ENCODE measurements at places on chromosomes 16 and 17. TPM values are rescaled to one million over a fixed set of nuclear protein-coding genes. Genes with fewer than 3 reads are reported as not detected.

The P4HB gene
- polyA plus RNA-seq: 272 TPM

DNA sequence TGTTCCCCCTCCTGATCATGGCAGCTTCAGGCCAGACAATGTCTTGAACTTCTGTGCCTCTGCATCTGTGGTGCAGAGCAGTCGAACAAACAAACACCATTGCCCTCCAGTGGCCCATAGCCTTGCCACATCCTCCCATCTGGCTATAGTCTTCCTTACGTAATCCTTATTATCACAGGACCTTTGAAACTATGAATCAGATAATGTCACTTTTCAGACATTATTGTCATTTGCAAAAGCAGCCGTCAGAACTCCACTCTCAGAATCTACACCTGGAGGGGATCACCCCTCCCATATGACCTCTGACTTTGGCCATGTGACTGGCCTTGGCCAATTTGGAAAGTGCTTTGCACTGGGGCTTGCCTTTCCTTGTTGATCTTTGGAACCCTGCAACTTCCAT lies 387.3 kb downstream of the MAF start:
- no peaks in the 10 kb centered on the region for H3K27me3 ChIP-seq
- no peak for DNase-seq
- H3K4me3 ChIP-seq: no peak overlapping the region
- peaks cover 15% of the 10 kb centered on the region for H3K4me1 ChIP-seq

- no peak overlapping the region for H3K4me3 ChIP-seq
- H3K27me3 ChIP-seq: no peaks in the 10 kb centered on the region
- H3K27ac ChIP-seq: peak overlapping the region; percentile 82
- H3K36me3 ChIP-seq: peaks cover 39% of the 10 kb centered on the region
These were observed 30.7 kb upstream of the PIK3R6 start for GRCh38 chr17:8898126-8898525.

The TBC1D3G gene
- polyA plus RNA-seq: not detected

The KRT28 gene
- polyA plus RNA-seq: not detected

GRCh38 chr17:61345825-61346666 lies 53.6 kb upstream of the TBX2 start:
- no peak overlapping the region for H3K4me3 ChIP-seq
- no peaks in the 10 kb centered on the region for H3K36me3 ChIP-seq
- no peak for DNase-seq
- no peak overlapping the region for H3K27ac ChIP-seq
- H3K27me3 ChIP-seq: no peaks in the 10 kb centered on the region

The KRTAP2-3 gene
- polyA plus RNA-seq: not detected

The SLC12A3 gene
- not detected for polyA plus RNA-seq

DNA sequence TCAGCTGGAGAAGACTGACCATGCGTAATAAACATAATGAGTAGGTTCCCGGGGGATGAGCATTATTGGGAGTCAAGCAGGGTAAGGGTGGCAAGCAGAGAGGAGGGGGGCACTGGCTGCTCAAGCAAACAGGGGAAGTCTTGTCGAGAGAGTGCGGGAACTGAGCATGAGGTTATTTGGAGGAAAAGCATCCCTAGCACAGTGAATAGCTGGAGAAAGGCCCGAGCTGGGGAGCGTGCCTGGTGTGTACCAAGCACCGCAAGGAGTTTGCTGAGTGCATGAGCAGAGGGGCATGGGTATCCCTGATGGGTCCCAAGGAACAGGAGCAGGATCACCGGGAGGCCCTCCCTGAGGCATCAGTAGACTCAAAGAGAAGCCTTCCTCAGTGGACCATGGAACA lies 17.2 kb downstream of the CYTH1 start:
- H3K4me3 ChIP-seq: no peak overlapping the region
- H3K36me3 ChIP-seq: no peaks in the 10 kb centered on the region
- no peak for DNase-seq
- H3K27me3 ChIP-seq: no peaks in the 10 kb centered on the region

The RCVRN gene
- not detected for polyA plus RNA-seq

DNA sequence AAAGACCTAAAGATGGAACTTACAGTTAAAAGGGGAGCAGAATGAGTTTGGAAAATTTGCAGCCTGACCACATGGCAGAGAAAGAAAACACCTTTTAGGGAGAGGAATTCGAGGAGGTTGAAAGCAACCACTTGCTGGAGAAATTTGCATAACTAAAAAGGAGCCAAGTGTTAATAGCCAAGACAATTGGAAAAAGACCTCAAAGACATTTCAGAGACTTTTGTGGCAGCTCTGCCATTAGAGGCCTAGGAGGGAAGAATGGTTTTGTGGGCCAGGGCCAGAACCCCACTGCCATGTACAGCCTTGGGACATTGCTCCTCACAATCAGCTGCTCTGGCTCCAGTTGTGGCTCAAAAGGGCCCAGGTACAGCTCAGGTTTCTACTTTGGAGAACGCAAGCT lies 338.5 kb downstream of the UTP18 start:
- H3K4me3 ChIP-seq: no peak overlapping the region
- peaks cover 3% of the 10 kb centered on the region for H3K27me3 ChIP-seq
- no peaks in the 10 kb centered on the region for H3K4me1 ChIP-seq
- H3K27ac ChIP-seq: no peak overlapping the region
- no peaks in the 10 kb centered on the region for H3K36me3 ChIP-seq

The FOXO3B gene
- polyA plus RNA-seq: 3.4 TPM

The TBC1D3C gene
- polyA plus RNA-seq: not detected

DNA sequence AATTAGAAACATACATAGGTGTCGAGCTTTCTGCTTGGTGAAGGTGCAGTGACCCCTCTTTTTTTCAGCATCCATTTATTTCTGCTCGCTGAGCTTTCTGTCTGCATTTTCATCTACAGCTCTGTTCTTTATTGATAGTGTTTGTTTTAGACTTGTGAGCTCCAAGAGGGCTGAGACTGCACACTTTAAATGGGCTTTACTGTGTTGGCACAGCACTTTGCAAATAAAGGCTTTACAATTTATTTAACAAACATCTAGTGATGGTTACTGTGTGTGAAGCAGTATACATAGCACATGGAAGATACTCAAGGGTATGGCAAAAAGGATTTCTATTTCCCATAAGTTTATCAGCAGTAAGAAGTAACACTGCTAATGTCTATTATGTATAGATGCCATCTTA lies 563.7 kb upstream of the HSBP1 start:
- H3K36me3 ChIP-seq: no peaks in the 10 kb centered on the region
- no peaks in the 10 kb centered on the region for H3K27me3 ChIP-seq
- no peak for DNase-seq
- no peak overlapping the region for H3K4me3 ChIP-seq

GRCh38 chr16:67091906-67092566 lies 17.7 kb upstream of the PHAF1 start:
- H3K27me3 ChIP-seq: no peaks in the 10 kb centered on the region
- no peaks in the 10 kb centered on the region for H3K4me1 ChIP-seq
- no peak overlapping the region for H3K4me3 ChIP-seq
- no peak overlapping the region for H3K27ac ChIP-seq
- no peaks in the 10 kb centered on the region for H3K36me3 ChIP-seq

DNA sequence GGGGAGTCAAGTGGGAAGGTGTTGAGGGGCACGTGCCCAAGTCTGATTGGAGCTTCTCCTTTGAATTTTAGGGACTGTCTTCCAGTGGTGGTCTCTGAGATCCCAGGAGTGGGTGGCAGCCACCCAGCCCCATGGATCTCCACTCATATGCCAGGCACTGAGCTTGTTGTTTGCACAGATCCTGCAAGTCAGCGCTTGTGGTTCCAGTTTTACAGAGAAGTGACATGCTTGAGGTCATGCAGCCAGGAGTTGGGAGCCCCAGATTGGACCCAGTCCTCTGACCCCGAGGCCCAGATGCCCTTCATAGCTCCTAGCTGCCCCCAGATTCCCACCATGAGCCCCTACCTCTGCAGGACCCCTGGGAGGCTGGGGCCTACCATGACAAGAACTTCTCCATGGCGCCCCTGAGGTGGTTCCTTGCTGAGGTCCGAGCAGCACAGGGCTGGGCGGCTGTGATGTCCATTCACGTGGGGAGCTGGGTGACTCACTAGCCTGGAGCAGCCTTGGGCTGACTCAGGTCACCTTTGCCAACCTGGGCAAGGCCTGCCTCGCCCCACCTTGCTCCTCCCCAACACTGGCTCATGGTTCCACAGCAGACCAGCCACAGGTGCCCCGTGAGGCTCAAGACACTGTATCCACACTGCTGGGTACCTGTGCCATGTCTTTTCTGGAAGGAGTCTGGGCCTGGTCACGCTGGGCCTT lies 47.4 kb downstream of the RAI1 start:
- H3K4me3 ChIP-seq: no peak overlapping the region
- H3K36me3 ChIP-seq: no peaks in the 10 kb centered on the region
- H3K27me3 ChIP-seq: no peaks in the 10 kb centered on the region
- no peak for DNase-seq
- H3K27ac ChIP-seq: no peak overlapping the region
- H3K4me1 ChIP-seq: peaks cover 4% of the 10 kb centered on the region

DNA sequence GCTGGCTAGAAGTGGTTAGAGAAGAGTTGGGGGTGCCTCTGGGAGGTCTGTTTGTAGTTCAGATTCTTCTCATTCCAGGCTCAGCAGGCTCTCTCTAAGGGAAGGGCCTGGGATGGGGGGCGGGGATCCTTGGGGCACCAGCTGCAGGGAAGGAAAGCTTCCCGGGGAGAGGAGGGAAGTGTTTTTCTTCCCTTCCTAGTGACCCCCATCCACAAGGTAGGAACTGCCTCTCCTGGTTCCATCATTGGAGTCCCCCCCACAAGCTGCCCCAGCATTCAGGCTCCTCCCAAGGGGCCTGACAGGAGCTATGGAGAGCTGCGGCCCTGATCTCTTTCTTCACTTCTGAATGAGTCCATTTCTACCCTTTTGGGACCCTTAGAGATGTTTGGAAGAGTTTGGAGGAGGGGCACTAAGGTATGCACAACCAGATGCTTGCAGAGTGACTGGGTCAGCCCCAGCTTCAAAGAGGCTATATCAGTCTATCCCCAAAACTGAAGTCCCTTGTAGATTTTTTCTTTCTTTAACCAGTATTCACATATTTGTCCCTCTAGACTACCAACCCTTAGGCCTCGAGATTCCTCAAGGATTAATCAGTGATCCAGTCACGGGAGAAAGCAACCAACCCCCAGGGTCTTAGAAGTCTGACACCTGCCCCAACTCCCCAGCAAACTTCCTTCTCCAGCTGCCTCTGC lies 13.9 kb upstream of the FZD2 start:
- no peaks in the 10 kb centered on the region for H3K4me1 ChIP-seq
- H3K27me3 ChIP-seq: no peaks in the 10 kb centered on the region
- no peak for DNase-seq
- H3K4me3 ChIP-seq: no peak overlapping the region

The SPATA22 gene
- not detected for polyA plus RNA-seq

DNA sequence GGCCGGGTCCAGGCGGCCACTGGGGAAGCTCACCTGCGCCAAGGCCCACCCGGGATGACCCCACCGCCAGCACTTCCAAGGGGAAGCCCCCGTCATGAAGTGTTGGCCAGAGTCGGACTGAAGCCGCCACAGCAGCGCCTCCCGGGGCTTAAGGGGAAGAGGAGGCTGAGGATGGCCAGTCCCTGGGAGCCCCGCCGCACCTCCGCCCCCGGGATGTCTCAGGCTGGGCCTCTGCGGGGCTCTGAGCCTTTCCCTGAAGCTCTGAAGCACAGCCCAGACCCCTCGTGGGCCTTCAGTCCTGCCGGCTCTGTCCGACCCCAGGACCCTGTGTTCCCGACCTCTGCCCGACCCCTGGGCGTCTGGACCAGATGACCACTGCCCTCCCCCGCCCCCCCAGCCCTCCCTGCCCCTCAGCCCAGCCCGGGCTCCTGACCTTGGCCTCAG lies 42.8 kb upstream of the ACSF3 start:
- no peak overlapping the region for H3K27ac ChIP-seq
- H3K4me1 ChIP-seq: no peaks in the 10 kb centered on the region
- H3K4me3 ChIP-seq: no peak overlapping the region
- no peaks in the 10 kb centered on the region for H3K27me3 ChIP-seq
- no peaks in the 10 kb centered on the region for H3K36me3 ChIP-seq

DNA sequence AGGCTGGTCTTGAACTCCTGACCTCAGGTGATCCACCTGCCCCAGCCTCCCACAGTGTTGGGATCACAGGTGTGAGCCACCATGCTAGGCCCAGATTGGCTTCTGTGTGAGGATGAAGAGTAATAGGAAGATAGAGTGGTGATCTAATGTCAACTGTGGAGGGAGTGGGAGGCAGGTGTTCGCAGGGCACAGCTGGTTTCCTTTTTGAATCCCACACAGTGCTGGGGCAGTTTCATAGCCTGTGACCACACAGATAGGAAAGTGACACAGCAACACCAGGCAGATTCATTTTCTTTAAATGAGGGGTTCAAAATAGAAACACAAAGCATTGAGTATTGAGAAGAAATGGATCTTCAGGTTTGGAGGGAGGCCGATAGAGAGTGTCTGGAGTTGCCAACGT lies 540.3 kb downstream of the WWOX start:
- H3K36me3 ChIP-seq: no peaks in the 10 kb centered on the region
- no peak overlapping the region for H3K27ac ChIP-seq
- H3K4me1 ChIP-seq: no peaks in the 10 kb centered on the region

- no peaks in the 10 kb centered on the region for H3K36me3 ChIP-seq
- no peak overlapping the region for H3K4me3 ChIP-seq
- H3K27ac ChIP-seq: no peak overlapping the region
- no peak for DNase-seq
- H3K27me3 ChIP-seq: no peaks in the 10 kb centered on the region
- peaks cover 4% of the 10 kb centered on the region for H3K4me1 ChIP-seq
These were observed 31.7 kb upstream of the RHOT1 start for GRCh38 chr17:32110596-32110995.

DNA sequence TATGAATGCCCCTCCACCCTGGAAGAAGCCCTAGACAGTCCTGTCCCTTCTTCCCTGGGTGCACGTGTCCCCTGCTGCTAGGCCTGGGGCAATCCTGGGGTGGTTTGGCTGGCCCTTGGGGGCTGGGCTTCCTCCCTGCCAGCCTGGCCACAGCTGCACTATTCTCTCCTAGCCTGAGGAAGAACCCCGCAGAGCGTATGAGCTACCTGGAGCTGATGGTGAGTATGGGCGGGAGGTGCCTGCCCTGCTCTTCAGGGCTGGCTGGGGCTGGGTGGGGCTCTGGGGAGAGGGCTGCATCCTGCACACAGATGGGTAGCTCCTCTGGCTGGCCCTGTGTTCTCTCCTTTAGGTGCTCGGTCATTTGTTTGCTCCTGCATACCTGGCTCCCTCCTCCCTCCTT lies 28.8 kb downstream of the MAP2K3 start:
- H3K27me3 ChIP-seq: no peaks in the 10 kb centered on the region
- no peaks in the 10 kb centered on the region for H3K4me1 ChIP-seq
- H3K36me3 ChIP-seq: peaks cover 4% of the 10 kb centered on the region
- no peak overlapping the region for H3K27ac ChIP-seq

DNA sequence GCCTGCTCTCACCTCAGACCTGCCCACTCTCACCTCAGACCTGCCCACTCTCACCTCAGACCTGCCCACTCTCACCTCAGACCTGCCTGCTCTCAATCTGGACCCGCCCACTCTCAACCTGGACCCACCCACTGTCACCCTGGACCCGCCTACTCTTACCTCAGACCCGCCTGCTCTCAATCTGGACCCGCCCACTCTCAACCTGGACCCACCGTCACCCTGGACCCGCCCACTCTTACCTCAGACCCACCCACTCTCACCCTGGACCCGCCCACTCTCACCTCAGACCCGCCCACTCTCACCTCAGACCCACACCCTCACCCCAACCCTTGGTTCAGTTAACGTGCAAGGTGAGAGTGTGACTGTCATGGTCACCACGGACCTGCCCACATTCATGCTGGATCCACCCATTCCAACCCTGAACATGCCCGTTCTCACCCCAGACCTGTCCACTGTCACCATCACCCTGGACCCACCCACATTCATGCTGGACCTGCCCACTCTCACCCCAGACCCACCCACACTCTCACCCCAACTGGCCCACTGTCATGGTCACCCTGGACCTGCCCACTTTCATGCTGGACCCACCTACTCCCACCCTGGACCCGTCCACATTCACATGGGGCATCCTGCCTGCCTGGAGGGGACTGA lies 31.2 kb upstream of the ENPP7 start:
- no peaks in the 10 kb centered on the region for H3K36me3 ChIP-seq
- H3K4me1 ChIP-seq: no peaks in the 10 kb centered on the region
- H3K27ac ChIP-seq: no peak overlapping the region
- DNase-seq: no peak

The LMF1 gene
- polyA plus RNA-seq: 8.5 TPM

The TNP2 gene
- not detected for polyA plus RNA-seq

The SLC22A31 gene
- polyA plus RNA-seq: 0.48 TPM

All from CD4-positive, alpha-beta memory T cell (primary cell).